Muscle of leg (tissue), 16 donors: ENCODE measurements at places on chromosomes 4 and X.

DNA sequence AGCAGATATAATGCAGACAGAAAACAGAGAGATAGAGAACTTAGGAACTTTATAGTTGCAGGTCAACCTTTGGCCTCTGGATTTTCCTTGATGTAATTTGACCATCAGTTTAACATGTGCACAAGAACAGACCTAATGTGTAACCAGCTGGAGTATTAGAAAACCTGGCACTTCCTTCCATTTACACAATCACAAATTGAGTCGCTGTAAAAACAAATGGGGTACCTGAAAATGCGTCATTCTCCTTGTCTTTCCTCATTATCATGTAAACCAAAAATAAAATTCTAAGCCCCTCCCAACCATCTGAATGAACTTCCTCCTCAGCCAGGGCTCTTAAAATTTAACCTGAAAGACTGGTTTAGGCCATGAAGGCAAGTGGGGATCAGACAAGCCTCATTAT, 358.4 kb upstream of the MAGEB16 start:
- H3K27me3 ChIP-seq = no peaks in the 10 kb centered on the region
- no peaks in the 10 kb centered on the region for H3K4me1 ChIP-seq
- H3K27ac ChIP-seq = no peak overlapping the region
- H3K4me3 ChIP-seq = no peak overlapping the region
- no peak for DNase-seq

DNA sequence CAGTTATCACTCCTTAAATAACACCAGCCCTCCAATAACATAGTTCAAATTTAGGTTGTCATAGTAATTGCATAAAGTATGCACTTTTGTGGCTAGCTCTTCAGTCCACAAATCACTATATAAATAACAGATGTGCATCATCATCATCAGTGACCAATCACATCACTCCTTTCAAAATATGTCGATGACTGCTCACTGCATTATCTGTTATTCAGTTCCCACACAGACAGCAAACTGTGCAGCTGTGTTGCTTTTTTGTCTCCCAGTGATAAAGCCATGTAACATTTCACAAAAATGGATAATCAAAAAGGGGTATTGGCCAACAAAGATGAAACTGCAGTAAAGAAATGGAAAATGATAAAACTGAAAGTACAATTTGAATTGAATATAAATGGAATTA, 205.4 kb downstream of the DCLK2 start:
- no peak overlapping the region for H3K27ac ChIP-seq
- no peaks in the 10 kb centered on the region for H3K4me1 ChIP-seq
- DNase-seq = peak; percentile 56
- H3K36me3 ChIP-seq = peaks cover 7% of the 10 kb centered on the region
- H3K27me3 ChIP-seq = no peaks in the 10 kb centered on the region
- H3K4me3 ChIP-seq = no peak overlapping the region

GRCh38 chrX:2521092-2521926, 20.5 kb upstream of the DHRSX start:
- peak; percentile 84 for DNase-seq
- H3K27ac ChIP-seq = peak overlapping the region; percentile 15
- H3K4me1 ChIP-seq = no peaks in the 10 kb centered on the region
- peaks cover 2% of the 10 kb centered on the region for H3K27me3 ChIP-seq

GRCh38 chrX:20217271-20217670, 49.4 kb downstream of the RPS6KA3 start:
- peak; percentile 85 for DNase-seq
- H3K4me1 ChIP-seq = no peaks in the 10 kb centered on the region
- H3K27ac ChIP-seq = peak overlapping the region; percentile 55
- H3K36me3 ChIP-seq = no peaks in the 10 kb centered on the region

DNA sequence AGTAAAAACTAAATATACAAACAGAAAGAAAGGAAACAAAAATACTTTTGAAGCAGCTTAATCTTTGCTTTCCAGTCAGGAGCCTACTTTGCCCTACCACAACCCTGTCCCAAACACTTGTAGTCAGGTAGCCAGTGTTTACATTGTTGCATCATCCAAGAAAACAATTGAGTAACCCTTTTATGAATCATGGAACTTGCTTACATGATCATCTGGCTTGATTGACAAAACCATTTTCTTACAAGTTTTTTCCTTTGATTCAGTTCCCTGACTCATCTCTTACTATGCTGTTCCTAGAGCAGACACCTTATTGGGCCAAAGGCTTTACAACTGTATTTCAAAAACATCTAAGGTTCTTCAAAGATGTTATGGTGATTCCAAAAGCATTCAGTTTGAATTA, 740.1 kb downstream of the KLHL13 start:
- no peaks in the 10 kb centered on the region for H3K27me3 ChIP-seq
- DNase-seq = no peak
- H3K4me3 ChIP-seq = no peak overlapping the region
- H3K27ac ChIP-seq = no peak overlapping the region

GRCh38 chr4:162282684-162283083, 118.9 kb upstream of the FSTL5 start:
- no peak overlapping the region for H3K4me3 ChIP-seq
- H3K4me1 ChIP-seq = no peaks in the 10 kb centered on the region
- no peaks in the 10 kb centered on the region for H3K36me3 ChIP-seq
- no peaks in the 10 kb centered on the region for H3K27me3 ChIP-seq

DNA sequence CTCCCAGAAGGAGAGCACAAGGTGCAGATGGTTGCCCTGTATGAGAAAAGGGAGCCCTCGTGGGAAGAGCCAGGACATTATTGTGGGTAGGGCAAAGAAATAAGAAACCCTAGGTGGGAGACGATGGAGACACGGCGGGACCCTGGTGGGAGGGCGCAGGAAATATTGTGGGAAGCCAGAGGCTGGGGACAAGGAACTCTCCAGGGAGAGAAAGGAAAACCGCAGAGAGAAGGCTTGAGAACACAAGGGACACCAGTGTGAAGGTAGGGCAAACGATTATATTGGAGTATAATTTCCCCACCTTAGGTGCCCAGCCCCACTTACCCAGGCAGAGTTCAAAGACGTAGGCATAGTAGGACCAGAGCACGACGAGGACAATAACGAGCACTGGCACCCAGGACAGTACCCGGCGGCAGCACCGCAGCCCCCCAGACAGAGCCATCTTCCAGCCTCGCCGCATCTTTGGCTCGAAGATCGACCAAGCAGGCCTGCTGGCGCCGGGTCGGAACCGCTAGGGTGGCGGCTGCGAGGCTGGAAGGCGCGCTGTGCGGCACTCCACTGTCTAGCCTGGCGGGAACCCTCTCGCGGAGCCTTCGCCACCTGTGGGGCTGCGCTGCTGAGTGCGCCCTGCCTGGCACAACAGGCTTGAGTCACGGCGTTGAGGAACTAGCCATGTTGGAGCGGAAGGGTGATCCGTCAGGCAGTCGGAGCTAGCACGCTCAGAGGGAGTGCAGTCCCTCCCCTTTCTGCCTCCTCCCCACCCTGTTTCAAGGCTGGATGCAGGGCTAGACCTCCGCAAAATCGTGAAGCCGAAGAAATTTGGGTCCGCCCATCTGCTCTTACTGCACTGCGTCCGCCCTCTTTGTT, at the start of gene ZDHHC15:
ZDHHC15 (minus strand) TSS at position 473 of the 867 bp plus-strand sequence; CDS start at position 460, 13 bp downstream.
- no peaks in the 10 kb centered on the region for H3K4me1 ChIP-seq
- no peaks in the 10 kb centered on the region for H3K27me3 ChIP-seq
- peak within 1 kb of the TSS; percentile 82 for H3K27ac ChIP-seq

GRCh38 chr4:10164877-10165283, 48.3 kb upstream of the WDR1 start:
- no peaks in the 10 kb centered on the region for H3K4me1 ChIP-seq
- H3K27ac ChIP-seq = no peak overlapping the region
- H3K27me3 ChIP-seq = no peaks in the 10 kb centered on the region
- H3K4me3 ChIP-seq = no peak overlapping the region
- H3K36me3 ChIP-seq = no peaks in the 10 kb centered on the region

- H3K4me3 ChIP-seq = peak within 1 kb of the TSS; percentile 75
- H3K36me3 ChIP-seq = no peaks in the 10 kb centered on the region
- H3K27ac ChIP-seq = peak within 1 kb of the TSS; percentile 93
- DNase-seq = peak; percentile 96
- H3K27me3 ChIP-seq = no peaks in the 10 kb centered on the region
Observed at GRCh38 chrX:120629667-120630537, at the start of gene C1GALT1C1. C1GALT1C1 (minus strand) TSS chrX:120630054; CDS start chrX:120627166, 2,888 bp downstream.

GRCh38 chrX:109487640-109488039, 5.8 kb upstream of the GUCY2F start:
- H3K36me3 ChIP-seq = no peaks in the 10 kb centered on the region
- no peaks in the 10 kb centered on the region for H3K4me1 ChIP-seq
- H3K27ac ChIP-seq = no peak overlapping the region
- no peak overlapping the region for H3K4me3 ChIP-seq

- H3K36me3 ChIP-seq = no peaks in the 10 kb centered on the region
- no peak overlapping the region for H3K4me3 ChIP-seq
- no peaks in the 10 kb centered on the region for H3K4me1 ChIP-seq
- H3K27me3 ChIP-seq = no peaks in the 10 kb centered on the region
- DNase-seq = no peak
Observed at GRCh38 chr4:97396605-97397004, 746.7 kb downstream of the STPG2 start.

DNA sequence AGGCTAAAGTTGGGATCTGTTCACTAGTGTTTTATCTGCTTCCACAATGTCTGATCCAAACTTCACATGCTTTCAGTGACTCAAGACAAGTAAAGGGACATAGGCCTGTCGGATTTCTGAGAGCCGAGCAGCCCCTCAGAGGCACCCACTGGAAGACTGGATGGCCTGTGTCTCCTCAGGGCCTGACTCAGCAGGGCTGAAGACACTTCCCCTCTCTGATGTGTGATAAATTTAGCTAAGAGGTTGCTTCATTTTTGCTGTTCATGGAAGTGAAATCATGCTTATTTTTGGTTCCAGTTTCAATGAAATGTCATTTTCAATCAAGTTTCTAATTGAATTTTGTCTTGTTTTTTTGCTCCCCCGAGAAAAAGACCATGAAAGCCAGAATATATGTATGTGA, 93.7 kb downstream of the MXRA5 start:
- peaks cover 2% of the 10 kb centered on the region for H3K27me3 ChIP-seq
- H3K4me1 ChIP-seq = peaks cover 2% of the 10 kb centered on the region
- no peak overlapping the region for H3K4me3 ChIP-seq
- H3K36me3 ChIP-seq = no peaks in the 10 kb centered on the region

DNA sequence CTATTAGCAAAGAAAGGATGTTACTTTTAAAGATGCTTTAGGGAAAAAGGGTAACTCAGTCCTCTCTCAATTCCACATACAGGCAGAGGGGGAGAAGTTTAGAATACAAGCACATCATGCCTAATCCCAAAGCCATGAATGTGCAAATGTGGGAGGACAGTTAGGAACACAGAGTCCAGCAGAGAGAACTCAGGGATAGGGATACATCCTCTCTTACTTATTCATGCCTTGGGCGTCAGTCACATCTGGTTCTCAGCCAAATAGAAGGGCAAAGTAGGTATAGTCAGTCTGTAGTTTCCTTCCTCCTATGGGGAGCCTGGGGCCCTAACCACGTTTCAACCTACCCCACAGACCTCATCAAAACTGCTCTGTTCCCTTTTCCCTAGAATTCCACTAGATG, 87.8 kb downstream of the GRIA3 start:
- H3K36me3 ChIP-seq = no peaks in the 10 kb centered on the region
- H3K4me1 ChIP-seq = no peaks in the 10 kb centered on the region
- peaks cover 2% of the 10 kb centered on the region for H3K27me3 ChIP-seq
- no peak overlapping the region for H3K4me3 ChIP-seq
- no peak for DNase-seq
- no peak overlapping the region for H3K27ac ChIP-seq

DNA sequence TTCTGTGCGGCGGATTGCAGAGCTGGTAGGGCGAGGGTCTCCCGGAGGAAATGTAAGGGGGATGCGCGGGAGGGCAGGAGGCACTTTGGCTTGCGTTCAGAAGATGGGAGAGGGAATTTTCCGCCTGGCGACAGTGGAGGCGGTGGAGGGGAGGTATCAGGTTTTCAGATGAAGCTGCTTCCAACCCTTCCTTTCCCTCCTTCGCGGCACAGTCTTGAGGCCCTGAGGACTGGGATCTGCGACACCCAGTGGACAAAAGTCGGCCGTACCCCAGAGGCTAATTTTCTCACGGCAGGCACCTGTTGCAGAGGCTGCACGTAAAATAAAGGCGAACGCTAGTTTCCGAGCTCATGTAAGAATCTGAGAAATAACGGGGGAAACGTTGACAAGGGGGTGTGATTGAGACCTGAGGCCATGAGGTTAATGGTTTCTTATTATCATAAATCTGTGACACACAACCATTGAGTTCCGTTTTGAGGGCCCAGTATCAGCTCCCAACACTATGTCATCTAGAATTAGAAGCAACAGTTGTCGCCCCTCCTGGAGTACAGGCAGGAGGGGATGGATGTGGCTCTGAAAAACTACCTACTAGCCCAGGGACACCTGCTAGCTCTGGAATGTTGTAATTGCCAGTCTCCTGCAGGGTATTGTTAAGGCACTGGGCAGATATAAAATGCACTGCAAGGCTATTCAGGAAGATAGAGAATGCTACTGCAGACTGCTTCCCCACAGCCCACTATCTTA, 1.1 kb downstream of the ZCCHC18 start:
- peak; percentile 54 for DNase-seq
- H3K4me1 ChIP-seq = peaks cover 9% of the 10 kb centered on the region
- H3K27ac ChIP-seq = no peak overlapping the region
- no peaks in the 10 kb centered on the region for H3K36me3 ChIP-seq
- H3K27me3 ChIP-seq = peaks cover 61% of the 10 kb centered on the region
- peak overlapping the region; percentile 59 for H3K4me3 ChIP-seq

DNA sequence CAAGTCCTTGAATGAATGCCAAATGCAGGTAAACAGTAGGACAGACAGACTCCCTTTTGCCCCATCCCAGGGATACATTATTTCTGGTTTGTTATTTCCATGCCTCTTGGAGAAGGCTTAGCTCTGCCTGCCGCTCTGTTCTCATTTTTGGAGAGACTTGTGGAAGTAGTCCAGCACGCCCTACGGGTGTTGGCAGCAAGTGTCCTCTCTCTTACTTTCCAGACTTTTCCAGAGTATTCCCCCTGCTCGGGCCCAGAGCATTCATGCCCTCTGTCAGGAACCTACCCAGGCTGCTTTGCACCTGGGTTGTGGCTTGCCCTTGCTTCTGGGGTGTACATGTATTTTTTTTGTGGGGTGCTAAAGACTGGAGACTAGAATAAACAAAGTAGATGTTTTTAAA, 15.3 kb downstream of the SLC34A2 start:
- H3K36me3 ChIP-seq = no peaks in the 10 kb centered on the region
- no peak overlapping the region for H3K4me3 ChIP-seq
- no peaks in the 10 kb centered on the region for H3K27me3 ChIP-seq
- H3K4me1 ChIP-seq = no peaks in the 10 kb centered on the region

- no peaks in the 10 kb centered on the region for H3K36me3 ChIP-seq
- no peak overlapping the region for H3K4me3 ChIP-seq
- no peak overlapping the region for H3K27ac ChIP-seq
- H3K4me1 ChIP-seq = no peaks in the 10 kb centered on the region
- DNase-seq = no peak
Observed at GRCh38 chrX:32495855-32496254, 715.5 kb downstream of the DMD start.

DNA sequence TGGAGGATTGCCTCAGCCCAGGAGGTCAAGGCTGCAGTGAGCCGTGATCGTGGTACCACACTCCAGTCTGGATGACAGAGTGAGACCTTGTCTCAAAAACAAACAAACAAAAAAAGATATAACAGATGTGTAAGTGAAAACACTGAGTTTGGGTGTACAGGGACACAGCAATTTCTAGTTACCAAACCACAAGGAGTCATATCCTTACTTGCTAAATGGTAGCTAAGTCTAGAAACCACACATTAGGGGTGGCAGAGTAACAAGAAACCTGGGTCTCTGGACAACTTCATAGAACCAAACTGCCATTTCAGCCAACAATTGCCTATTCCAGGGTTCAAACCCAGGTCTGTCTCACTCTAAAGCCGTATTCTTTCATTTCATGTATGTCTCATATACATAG, 20.8 kb downstream of the PPEF2 start:
- H3K4me1 ChIP-seq = no peaks in the 10 kb centered on the region
- no peak overlapping the region for H3K27ac ChIP-seq
- peaks cover 3% of the 10 kb centered on the region for H3K27me3 ChIP-seq
- H3K36me3 ChIP-seq = no peaks in the 10 kb centered on the region
- DNase-seq = no peak
